Pulmonary artery endothelial cell (primary cell): ENCODE measurements at places on chromosomes 12 and 14.
A peak's percentile ranks its signal among the peaks of the same experiment; 100 is the strongest.

GRCh38 chr12:116695464-116695725 lies 42.5 kb downstream of the SPRING1 start:
- DNase-seq, result no peak

DNA sequence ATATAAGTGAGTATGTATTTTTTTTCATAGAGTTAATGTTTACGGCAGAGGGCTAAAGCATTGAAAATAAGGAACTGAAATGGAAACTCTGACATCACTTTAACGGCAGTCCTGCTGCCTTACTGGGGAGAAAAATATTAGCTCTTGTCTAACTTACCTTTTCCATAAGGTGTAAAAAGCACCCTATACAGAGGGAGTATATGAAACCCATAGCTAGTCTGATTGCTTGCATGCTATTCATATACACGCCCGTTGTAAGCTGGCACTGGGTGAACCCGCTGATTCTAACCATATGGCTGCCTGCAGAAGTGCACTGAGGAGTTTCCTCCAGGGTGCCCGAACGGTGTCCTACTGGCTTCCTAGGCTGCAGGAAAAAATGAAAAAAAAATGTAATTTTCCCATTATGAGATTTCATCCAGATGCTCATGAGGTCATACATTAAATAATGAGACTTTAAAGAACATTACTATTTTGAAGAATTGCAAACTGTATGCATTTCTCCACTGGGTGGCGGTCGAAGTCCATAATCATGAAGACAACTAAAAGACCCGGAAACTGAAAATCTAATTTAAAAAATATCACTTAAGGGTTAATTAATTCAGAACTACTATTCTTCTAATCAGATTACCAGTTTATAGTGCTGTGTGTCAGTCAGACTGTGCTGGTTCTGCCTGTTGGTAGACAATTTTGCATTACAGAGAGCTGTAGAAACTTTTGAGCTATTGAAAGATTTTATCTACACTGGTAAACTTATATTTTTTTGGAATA lies 144.7 kb downstream of the ALX1 start:
- DNase-seq, result no peak

- DNase-seq, result no peak
Measured at GRCh38 chr12:120353556-120354317, 15.2 kb downstream of the MSI1 start.

- no peak for DNase-seq
Measured at GRCh38 chr14:103273745-103274615, 60.1 kb upstream of the EIF5 start.

- DNase-seq, result no peak
Measured at GRCh38 chr14:103593577-103593976, 30.8 kb downstream of the COA8 start.

DNA sequence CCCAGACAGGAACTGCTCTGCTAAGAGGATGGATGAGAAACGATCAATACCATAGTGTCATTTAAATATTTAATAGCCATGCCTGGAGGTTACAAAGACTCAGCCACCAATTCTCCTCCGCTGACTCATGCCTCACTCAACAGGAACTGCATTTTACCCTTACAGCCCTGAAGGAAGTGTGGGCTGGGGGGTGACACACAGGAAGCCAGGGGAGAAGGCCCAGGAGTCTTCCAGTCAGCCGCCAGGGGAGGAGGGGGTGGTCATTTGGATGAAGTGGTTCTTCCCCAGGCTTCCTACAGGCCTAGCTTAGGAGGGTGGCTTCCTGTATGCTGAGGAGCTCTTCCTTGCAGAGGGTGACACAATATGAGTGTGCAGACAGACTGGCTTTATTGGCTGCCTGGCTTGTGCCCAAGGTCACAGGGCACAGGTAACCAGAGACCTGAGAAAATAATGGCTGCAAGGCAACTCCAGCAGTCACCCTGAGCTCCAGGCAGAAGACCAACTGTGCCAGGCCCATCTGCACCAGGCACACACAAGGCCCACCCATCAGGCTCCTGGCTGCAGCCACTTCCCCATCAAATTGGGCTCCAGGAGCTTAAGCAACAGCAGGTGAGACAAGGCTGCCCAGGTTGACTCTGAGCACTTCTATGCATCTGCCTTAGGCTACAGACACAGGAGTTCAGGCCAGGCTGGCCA lies 30.6 kb upstream of the RPLP0 start:
- DNase-seq, result peak; percentile 92

DNA sequence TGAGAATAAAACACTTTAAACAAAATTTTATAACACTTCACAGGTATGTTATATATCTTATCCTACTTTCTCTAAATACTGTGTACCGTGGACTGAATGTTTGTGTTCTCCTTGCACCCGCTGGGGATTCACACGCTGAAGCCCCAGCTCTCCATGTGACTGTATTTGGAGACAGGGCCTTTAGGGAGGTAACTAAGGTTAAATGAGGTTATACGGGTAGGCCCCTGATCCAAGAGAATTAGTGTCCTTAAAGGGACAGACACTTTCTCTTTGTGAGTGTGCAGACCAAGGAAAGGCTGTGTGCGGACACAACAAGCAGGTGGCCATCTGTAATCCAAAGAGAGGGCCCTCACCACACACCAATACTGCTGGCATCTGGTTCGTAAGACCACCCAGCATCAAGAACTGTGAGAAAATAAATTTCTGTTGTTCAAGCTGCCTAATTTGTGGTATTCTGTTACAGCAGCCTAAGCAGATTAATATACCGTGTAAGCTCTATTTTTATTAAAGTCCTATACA lies 70.1 kb upstream of the TTC7B start:
- DNase-seq, result no peak

DNA sequence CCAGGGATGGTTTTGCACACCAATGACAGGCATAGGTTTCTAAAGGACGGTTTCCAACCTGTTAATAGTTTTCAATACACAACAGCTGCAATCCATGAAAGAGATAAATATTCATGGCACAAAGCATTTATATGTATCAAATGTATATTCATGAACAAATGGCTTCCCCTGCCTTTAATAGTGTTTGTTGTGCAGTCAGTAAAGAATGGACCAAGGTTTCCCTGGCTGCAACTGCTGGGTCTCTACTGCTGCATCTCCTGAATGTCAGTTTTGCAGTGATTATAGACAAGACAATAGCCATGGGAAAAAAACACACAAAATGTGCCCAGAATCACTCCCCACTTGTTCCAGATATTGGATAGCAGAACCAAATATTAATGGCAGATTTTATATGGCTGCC lies 284.1 kb downstream of the BTG1 start:
- no peak for DNase-seq

DNA sequence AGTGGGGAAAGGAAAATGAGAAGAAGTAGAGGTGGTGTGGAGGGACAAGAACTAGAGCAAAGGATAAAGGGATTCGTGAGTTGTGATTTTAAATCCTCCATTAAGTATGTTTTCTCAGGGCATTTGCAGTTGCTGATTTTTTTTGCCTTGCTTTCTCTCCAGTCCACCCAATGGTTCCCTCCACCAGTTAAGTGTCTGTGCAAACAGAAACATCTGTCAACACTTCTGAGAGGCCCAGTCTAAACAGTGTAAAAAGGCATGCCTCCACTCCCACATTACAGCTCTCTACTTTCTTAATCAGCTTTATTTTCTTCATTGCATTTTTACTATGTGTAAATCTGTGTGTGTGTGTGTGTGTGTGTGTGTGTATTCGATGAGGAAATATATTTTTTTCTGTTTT lies 141.2 kb downstream of the PPFIA2 start:
- DNase-seq, result no peak

GRCh38 chr12:60494244-60494643 lies 898.4 kb downstream of the SLC16A7 start:
- no peak for DNase-seq

DNA sequence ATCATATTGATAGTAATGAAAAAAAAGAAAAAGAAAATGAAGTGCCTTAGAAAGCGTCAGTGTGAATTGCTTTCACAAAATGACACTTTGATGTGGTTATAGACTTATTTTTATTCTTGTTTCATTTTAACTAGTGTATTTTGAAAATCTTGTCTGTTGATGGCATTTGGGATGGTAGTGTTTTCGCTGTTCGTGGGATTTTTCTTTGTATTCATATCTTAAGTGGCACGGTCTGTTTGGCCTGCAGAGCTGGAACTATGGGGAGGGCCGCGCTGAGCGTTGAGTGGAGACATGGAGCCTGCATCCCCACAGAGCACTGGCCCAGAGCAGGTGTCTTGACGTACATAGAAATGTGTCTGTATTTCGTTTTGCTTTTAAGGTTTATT lies 61.6 kb downstream of the WDR20 start:
- no peak for DNase-seq

- DNase-seq, result no peak
Measured at GRCh38 chr12:77357655-77358054, 292.3 kb upstream of the E2F7 start.

GRCh38 chr12:3218228-3219171 lies 141.3 kb downstream of the TSPAN9 start:
- peak; percentile 63 for DNase-seq
